ENCODE measurements at places on chromosomes 5 and 9. TPM values are rescaled to one million over a fixed set of nuclear protein-coding genes. Genes with fewer than 3 reads are reported as not detected.

DNA sequence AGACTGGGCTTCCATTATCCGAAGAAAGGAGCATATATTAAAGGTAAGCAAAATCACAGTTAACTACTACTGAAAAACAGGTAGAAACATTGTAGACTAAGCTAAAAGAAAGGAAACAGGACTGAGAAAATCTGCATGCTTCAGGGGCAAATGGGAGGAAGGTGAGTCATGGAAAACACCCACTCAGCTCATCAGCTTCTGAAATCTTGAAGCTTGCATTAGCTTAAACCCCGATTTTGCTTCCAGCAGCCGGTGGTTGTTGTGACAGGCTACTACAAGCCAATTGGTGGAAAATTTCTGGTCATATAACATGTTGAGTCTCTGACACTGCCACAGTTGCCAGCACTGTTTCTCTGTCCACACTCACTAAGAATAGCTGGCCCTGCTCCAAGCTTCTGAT is 179.6 kb upstream of the PUM3 start:
- no peak overlapping the region for H3K27ac ChIP-seq
- peaks cover 4% of the 10 kb centered on the region for H3K27me3 ChIP-seq
- H3K36me3 ChIP-seq = no peaks in the 10 kb centered on the region
- peaks cover 31% of the 10 kb centered on the region for H3K4me1 ChIP-seq
- DNase-seq = no peak

GRCh38 chr5:163489055-163489744 is 16.2 kb upstream of the MAT2B start:
- H3K27me3 ChIP-seq = no peaks in the 10 kb centered on the region
- no peaks in the 10 kb centered on the region for H3K36me3 ChIP-seq
- H3K4me1 ChIP-seq = no peaks in the 10 kb centered on the region
- no peak overlapping the region for H3K4me3 ChIP-seq

- H3K27ac ChIP-seq = no peak overlapping the region
- no peak overlapping the region for H3K4me3 ChIP-seq
- H3K4me1 ChIP-seq = no peaks in the 10 kb centered on the region
- H3K36me3 ChIP-seq = no peaks in the 10 kb centered on the region
Measured at GRCh38 chr5:132501961-132502931, 11.7 kb upstream of the IRF1 start.

- DNase-seq = no peak
- no peak overlapping the region for H3K4me3 ChIP-seq
- no peaks in the 10 kb centered on the region for H3K27me3 ChIP-seq
- H3K36me3 ChIP-seq = no peaks in the 10 kb centered on the region
- H3K4me1 ChIP-seq = no peaks in the 10 kb centered on the region
Measured at GRCh38 chr9:72996684-72997314, 43.9 kb upstream of the ALDH1A1 start.

DNA sequence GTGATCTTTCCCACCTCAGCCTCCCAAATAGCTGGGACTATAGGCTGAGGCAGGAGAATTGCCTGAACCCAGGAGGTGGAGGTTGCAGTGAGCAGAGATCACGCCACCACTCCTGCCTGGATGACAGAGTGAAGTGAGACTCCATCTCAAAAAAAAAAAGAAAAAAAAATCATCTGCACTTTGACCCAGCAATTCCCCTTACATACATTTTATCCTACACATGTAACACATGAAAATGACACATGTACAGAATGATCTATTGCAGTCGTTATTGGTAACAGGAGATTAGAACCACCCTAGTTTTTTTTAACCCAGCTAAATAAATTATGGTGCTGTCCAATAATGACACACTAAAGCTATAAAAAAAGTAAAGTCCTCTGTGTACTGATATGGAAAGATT is 14.2 kb downstream of the RUFY1 start:
- H3K4me1 ChIP-seq = no peaks in the 10 kb centered on the region
- no peaks in the 10 kb centered on the region for H3K27me3 ChIP-seq
- H3K36me3 ChIP-seq = peaks cover 4% of the 10 kb centered on the region
- no peak overlapping the region for H3K4me3 ChIP-seq
- no peak for DNase-seq

The LAMC3 gene
- 0.17 TPM for total RNA-seq

DNA sequence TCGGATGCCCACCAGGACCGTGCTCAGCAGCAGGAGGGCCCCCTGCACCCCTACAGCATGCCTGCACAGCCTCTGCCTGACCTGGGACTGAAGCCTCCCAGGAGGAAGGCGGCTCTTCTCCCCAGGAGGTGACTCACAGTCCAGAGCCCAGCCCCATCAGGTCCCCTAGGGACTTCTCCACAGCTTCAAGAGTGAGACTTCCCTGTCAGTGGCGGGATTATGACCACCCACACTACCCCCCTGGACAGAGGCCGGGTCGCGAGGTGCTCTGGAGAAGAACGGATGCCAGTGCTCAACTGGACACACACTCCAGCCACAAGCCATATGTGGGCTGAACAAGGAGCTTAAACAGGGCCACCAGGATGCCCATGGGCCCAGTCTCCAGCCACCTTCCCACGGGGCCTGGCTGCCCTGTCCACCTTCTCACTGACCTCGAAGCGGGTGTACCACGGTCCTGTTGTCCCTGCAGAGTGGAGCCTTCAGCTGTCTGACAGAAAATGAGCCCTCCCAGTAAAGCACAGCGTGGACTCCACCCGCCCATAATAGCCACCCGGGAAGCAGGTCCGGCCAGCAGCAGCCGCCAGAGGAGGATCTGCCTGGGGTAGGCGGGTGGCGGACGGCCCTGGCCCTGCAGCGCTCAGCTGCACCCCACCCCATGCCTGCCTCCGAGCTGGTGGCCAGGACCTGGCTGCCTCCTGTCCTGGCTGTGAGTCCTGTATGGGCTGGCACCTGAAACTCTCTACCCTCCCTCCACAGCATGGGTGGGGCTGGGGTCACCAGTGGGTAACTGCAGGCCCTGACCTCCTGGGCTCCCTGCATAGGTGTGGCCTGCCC is 54.7 kb downstream of the SEMA4D start:
- peaks cover 5% of the 10 kb centered on the region for H3K36me3 ChIP-seq
- peaks cover 25% of the 10 kb centered on the region for H3K27me3 ChIP-seq
- H3K4me1 ChIP-seq = peaks cover 42% of the 10 kb centered on the region
- no peak overlapping the region for H3K4me3 ChIP-seq
- peak; percentile 35 for DNase-seq

The IL9 gene
- total RNA-seq = not detected

The GGTA1 gene
- not detected for total RNA-seq

The CDH12 gene
- total RNA-seq = 23.5 TPM

The FBP2 gene
- not detected for total RNA-seq

The CTNNAL1 gene
- total RNA-seq = 13.7 TPM

DNA sequence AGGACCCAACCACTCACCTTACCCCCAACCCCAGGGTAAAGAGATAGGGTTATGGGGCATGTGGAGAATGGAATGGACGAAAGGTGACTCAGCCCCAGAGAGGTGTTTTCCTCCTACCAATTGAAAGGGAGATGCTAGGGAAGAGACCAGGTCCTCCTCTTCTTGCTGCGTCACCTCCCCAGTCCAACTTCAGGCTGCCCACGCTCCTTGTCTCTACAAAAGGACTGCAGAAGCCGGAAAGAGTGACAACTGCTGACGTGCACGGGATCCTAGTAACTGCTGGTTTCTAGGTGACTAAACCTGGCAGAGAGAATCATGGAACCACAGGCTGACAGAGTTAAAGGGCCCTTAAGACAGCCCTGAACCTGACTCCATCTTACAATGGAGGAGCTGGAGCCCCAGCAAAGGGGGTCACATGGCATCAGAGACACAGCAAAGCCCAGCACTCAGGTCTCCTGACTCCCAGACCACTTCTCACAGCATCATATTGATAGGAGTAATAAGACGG is 2.2 kb downstream of the GPX3 start:
- no peak overlapping the region for H3K27ac ChIP-seq
- peaks cover 6% of the 10 kb centered on the region for H3K4me1 ChIP-seq
- no peak overlapping the region for H3K4me3 ChIP-seq
- H3K27me3 ChIP-seq = peaks cover 3% of the 10 kb centered on the region

The FGD3 gene
- 1.2 TPM for total RNA-seq

The CLK4 gene
- 29.4 TPM for total RNA-seq

The NR2F1-AS1 gene
- 0.39 TPM for total RNA-seq

The CAPSL gene
- not detected for total RNA-seq

DNA sequence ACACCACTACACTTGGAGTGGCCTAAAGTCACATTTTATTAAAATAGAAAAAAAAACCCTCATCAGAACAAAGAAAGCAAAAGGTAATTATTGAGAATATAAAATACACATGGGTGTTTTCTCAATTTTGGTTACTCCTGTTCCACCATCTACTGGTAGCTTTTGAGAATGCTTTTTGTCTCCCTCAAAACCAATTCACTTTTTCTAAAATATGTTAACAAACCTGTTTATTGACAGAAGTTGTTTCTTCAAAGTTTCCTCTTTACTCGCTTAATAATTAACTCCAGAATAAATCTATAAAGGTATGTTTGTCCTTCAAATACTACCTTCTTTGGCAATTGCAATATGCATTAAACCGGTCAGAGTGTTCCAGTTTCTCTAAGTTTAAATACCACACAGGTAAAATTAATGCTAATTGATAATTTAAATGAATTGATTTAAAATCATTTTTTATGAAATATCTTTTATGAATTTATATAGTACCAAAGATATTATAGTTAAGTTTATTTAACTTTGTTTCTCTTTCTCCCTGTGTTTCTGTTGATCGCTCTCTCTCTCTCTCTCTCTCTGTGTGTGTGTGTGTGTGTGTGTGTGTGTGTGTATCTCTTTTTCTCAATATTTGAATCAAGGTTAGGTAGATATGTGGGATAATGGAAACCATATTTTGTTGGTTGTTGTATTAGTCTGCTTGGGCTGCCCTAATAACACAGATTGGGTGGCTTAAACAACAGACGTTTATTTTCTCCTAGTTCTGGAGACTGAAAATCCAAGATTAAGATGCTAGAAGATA is 487.4 kb downstream of the PRDM9 start:
- H3K36me3 ChIP-seq = no peaks in the 10 kb centered on the region
- DNase-seq = no peak

DNA sequence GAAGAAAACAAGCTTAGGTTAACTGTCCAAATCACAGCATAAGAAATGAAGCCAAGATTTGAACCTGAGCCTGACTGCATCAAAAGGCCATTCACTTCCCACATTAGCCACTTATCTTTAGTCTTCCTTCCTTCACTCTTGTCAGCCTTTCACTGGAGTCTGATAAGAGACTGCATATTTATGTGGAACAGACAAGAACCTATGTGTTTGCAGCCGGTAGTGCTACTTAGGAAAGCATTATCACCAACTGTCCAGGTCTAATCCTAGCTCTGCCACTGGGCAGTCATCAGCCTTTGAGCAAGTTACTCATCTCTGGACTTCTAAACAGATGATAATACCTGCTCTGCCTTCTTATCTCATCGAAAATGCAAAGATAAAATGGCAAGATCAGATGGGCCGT is 12.1 kb upstream of the ATP6V0E1 start:
- H3K27ac ChIP-seq = no peak overlapping the region
- H3K4me3 ChIP-seq = no peak overlapping the region
- peaks cover 2% of the 10 kb centered on the region for H3K27me3 ChIP-seq
- no peaks in the 10 kb centered on the region for H3K4me1 ChIP-seq
- H3K36me3 ChIP-seq = no peaks in the 10 kb centered on the region

- H3K36me3 ChIP-seq = no peaks in the 10 kb centered on the region
- H3K27me3 ChIP-seq = no peaks in the 10 kb centered on the region
- no peak for DNase-seq
- no peak overlapping the region for H3K27ac ChIP-seq
- no peak overlapping the region for H3K4me3 ChIP-seq
Measured at GRCh38 chr5:103034662-103035392, 85.1 kb downstream of the GIN1 start.

DNA sequence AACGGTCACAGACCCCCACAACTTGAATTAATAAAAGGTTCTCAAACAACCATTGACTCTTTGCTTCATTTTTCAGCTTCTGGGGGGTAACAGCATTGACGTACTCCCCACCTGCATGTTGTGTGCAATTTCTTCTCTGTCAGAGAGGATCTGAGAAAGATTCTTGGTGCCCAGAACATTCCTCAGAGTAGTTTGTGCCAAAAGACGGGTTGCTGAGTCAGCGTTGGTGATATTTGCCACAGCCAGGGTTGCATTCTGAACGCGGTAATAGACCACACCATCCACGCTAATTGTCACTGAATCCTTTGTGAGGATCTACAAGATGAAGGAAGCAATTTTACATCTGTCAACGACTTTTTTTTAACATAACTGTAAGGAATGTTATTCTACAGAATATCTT is 21.0 kb downstream of the STOM start:
- no peak for DNase-seq
- no peaks in the 10 kb centered on the region for H3K36me3 ChIP-seq
- no peaks in the 10 kb centered on the region for H3K27me3 ChIP-seq
- H3K4me1 ChIP-seq = no peaks in the 10 kb centered on the region
- H3K27ac ChIP-seq = no peak overlapping the region

The GCNT4 gene
- 5.2 TPM for total RNA-seq

- no peak overlapping the region for H3K27ac ChIP-seq
- H3K27me3 ChIP-seq = no peaks in the 10 kb centered on the region
- H3K36me3 ChIP-seq = no peaks in the 10 kb centered on the region
- H3K4me1 ChIP-seq = peaks cover 1% of the 10 kb centered on the region
Measured at GRCh38 chr5:80150731-80151130, 105.1 kb downstream of the SERINC5 start.

- H3K4me1 ChIP-seq = no peaks in the 10 kb centered on the region
- H3K27me3 ChIP-seq = peaks cover 41% of the 10 kb centered on the region
- H3K27ac ChIP-seq = no peak overlapping the region
- no peak overlapping the region for H3K4me3 ChIP-seq
- peaks cover 4% of the 10 kb centered on the region for H3K36me3 ChIP-seq
- DNase-seq = no peak
Measured at GRCh38 chr5:73441378-73441777, 7.2 kb downstream of the FOXD1 start.

The FGF18 gene
- total RNA-seq = 26.3 TPM

The SLCO4C1 gene
- total RNA-seq = 1.5 TPM

GRCh38 chr5:103862398-103862797 is 299.8 kb upstream of the NUDT12 start:
- DNase-seq = no peak
- no peak overlapping the region for H3K4me3 ChIP-seq
- no peak overlapping the region for H3K27ac ChIP-seq
- H3K27me3 ChIP-seq = peaks cover 1% of the 10 kb centered on the region

- H3K4me3 ChIP-seq = no peak overlapping the region
- no peak for DNase-seq
- H3K27me3 ChIP-seq = no peaks in the 10 kb centered on the region
- H3K36me3 ChIP-seq = no peaks in the 10 kb centered on the region
- peaks cover 8% of the 10 kb centered on the region for H3K4me1 ChIP-seq
Measured at GRCh38 chr5:80215523-80215922, 40.3 kb downstream of the SERINC5 start.

The RNF183 gene
- total RNA-seq = not detected

GRCh38 chr5:72427016-72427415 is 80.2 kb downstream of the ZNF366 start:
- peaks cover 2% of the 10 kb centered on the region for H3K27me3 ChIP-seq
- no peak overlapping the region for H3K27ac ChIP-seq
- H3K4me1 ChIP-seq = peaks cover 12% of the 10 kb centered on the region
- H3K4me3 ChIP-seq = no peak overlapping the region
- no peak for DNase-seq

DNA sequence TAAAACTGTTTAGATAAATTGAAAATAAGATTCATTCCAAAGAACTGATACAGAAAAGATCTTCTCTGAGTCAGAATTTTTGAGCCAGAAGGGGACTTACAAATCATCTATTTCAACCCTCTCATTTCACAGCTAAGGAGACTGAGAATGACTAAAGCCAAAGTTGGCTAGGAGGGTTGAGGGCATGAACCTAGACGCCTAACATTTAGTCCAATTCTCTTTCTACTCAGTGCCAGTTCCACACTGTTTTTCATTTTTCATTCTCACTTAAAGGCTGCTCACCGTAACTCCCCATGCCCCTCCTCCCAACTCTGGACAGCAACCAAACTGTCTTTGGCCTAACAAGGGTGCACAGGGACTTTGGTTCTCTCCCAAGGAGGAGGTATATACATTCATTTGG is 364.0 kb downstream of the NDUFS4 start:
- H3K4me1 ChIP-seq = peaks cover 14% of the 10 kb centered on the region
- H3K27ac ChIP-seq = no peak overlapping the region
- no peak for DNase-seq
- no peak overlapping the region for H3K4me3 ChIP-seq

Data from glutamatergic neuron (in vitro differentiated cells).